ENCODE measurements at places on chromosomes 1 and 21. TPM values are rescaled to one million over a fixed set of nuclear protein-coding genes. Genes with fewer than 3 reads are reported as not detected.

CR1L gene
- not detected for polyA plus RNA-seq

CD1E gene
- polyA plus RNA-seq, result 0.32 TPM

CD46 gene
- 74.1 TPM for polyA plus RNA-seq

GFI1 gene
- 0.28 TPM for polyA plus RNA-seq

MIXL1 gene
- 0.62 TPM for polyA plus RNA-seq

ADGRB2 gene
- polyA plus RNA-seq, result 17.6 TPM

IGSF3 gene
- polyA plus RNA-seq, result 24.8 TPM

ATAD3C gene
- 0.90 TPM for polyA plus RNA-seq

GJB5 gene
- 0.39 TPM for polyA plus RNA-seq

FCRL6 gene
- not detected for polyA plus RNA-seq

RNU1-3 gene
- not detected for polyA plus RNA-seq

RIMKLA gene
- 1.1 TPM for polyA plus RNA-seq

SGIP1 gene
- polyA plus RNA-seq, result 2.0 TPM

ZFP69B gene
- 2.7 TPM for polyA plus RNA-seq

ERICH3 gene
- polyA plus RNA-seq, result 0.08 TPM

FLG2 gene
- polyA plus RNA-seq, result 0.12 TPM

SERPINC1 gene
- 0.12 TPM for polyA plus RNA-seq

PLA2G2C gene
- not detected for polyA plus RNA-seq

AADACL4 gene
- 0.13 TPM for polyA plus RNA-seq

- no peak for DNase-seq
Observed at GRCh38 chr1:238466459-238466858, 575.7 kb upstream of the ZP4 start.

GRCh38 chr1:41626616-41627375 is 142.3 kb upstream of the EDN2 start:
- DNase-seq, result no peak

DNA sequence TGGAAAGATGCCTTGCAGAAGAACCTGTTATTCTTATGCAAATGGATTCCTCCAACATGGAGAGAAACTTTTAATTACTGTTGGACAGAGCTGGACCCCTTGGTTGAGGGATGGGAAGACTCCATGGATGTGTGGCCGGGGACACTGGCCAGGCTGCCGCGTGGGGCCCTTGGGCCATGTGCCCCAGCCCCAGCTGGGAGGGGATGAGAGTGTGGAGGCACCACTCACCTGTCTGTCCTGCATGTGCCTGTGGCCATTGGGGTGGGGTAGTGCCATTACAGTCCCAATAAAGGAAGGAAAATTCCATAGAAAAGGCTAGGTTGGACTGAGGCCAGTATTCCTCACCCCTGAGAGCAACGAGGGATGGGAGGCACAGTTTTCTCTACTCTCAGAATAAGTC is 564.5 kb upstream of the PTBP2 start:
- DNase-seq, result no peak

DNA sequence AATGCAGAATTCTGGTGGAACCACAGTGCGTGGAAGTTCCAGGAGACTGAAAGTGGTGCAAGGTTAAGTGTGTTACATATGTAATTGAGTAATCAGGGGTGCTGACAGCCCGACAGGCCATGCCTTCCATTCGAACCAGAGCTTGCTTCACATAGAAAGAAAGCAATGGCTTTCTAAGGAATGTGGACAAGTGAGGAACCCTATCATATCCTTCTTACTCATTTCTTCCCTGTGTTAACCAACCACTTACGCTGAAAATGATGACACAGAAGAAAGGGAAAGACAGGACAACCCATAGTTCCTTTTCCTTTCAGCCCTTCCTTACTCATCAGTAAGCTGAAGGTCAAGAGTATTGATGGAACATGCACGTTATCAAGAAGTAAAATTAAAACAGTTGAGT is 48.1 kb upstream of the KCNA3 start:
- no peak for DNase-seq

DNA sequence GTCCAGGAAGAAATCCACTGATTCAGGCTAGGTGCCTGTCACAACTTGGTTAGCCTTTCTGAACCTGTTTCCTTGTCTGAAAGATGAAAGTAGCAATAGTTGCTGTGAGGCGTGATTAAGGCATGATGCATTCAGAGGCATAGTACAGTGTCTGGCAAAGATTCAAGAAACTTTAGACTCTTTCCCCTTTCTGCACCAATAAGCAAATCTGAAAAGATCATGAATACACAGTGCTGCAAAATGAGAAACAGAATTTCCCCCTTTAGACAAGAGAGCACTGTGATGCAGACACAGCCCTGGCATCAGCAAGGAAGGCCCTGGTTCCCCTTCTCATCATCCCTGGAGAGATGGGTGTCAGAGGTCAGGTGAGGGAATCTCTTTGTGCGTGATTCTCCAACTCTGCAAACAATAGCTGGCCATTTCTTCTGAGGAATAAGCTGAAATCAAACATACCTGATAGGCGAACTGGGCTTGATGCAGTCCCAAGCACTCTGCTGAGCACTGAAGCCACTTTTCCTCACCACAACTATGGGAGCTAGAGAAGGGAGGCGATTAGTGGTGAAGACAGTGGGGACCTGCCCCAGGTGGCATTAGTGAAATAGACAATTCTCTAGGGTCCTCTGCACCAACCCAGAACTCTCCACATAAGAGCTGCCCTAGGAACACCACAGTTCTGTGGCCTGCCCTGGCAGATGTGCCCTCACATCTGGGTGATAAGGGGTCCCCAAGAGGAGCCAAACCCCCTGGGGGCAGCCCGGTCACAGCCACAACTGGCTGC is 41.7 kb downstream of the ITPKB start:
- no peak for DNase-seq

- DNase-seq, result no peak
Observed at GRCh38 chr1:41322835-41323234, 38.4 kb upstream of the FOXO6 start.

DNA sequence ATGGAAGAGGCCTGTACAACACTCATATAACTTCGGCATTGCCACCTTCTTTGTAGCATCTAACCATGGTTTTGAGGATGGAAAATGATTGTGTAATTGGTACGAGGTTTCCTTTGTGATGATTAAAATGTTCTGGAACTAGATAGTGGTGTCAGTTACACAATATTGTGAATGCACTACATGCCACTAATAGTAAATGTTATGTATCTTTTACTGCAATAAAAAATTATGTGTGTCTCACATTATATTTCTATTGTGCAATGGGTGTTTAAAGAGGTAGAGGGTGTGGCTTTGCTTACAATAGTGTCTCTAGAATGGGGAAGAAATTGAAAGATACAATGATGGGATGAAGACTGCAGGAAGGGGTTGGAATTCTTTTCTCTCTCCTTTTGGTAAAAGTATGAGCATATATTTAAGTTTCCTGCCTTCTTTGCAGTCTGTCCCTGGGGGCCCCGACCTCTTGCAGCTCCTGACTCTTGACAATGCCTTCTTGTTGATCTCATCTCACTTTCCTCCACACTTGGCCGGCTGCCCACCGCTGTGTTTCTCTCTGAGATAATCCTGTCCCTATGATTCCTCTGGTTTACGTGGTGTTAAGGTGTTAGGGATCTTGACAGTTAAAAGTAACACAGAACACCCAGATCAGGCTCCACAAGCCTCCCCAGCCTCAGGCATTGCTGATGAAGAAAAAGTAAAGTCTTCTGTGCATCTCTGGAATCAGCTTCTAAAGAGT is 39.3 kb downstream of the MTARC1 start:
- DNase-seq, result no peak

DNA sequence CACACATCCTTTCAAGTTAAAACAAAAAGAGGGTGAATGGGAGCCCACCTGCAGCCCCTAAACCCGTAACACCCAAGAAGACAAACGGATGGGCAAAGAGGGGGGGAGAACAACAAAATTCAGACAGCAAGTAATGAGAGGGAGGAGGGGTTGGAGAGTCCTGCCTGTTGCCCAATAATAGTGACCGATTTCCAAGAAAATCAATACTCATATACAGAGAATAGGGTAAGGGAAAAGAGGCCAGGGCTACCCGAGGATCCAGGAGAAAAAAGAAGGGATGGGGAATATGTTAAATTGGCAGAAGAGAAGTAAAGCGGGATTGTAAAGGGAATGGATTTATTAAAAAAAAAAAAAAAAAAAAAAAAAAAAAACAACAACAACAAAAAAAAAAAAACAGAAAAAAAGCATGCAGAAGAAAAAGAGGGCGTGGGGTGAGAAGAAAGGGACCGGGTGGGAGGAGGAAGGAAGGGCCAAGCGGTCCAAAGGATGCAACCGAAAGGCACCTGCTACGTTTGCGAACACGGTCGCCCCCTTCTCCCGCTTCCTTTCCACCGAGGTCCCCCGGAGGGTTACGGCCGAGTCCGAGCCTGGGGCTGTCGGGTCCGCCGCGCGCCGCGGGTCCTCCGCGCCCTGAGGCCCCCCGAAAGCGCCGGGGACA is 930 bp downstream of the SLC30A10 start:
- no peak for DNase-seq

DNA sequence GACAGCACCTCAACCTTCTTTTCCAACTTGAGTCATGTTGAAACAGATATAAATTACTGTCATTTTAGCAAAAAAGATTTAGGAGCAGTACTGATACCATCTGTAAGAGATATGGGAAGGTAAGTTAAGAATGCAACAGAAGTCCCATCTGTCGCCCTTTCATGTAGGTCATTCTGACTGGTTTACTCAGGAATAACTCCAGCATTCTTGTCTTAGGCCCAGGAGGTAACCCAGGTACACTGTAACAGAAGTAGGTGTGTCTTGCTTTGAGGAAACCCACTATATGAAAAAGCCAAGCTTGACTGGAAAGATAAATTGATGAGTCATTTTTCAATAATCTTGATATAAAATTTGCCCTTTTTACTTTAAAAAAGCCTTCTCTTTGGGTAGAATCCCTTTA is 35.4 kb downstream of the PGM1 start:
- DNase-seq, result no peak

DNA sequence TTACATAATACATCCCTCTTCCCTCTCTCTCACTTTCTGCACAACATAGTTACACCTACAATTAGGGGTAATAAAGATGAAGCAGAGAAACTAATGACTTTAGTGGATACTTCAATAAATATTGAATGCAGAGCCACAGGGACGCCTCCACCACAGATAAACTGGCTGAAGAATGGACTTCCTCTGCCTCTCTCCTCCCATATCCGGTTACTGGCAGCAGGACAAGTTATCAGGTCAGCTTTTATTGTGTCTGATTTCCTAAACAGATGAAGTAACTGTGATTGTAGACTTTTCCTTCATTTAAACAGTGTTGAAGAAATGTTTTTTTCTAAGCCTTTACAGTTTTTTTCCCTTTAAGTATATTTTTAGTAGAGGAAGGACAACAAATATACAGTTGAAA is 281.6 kb downstream of the TPR start:
- no peak for DNase-seq

DNA sequence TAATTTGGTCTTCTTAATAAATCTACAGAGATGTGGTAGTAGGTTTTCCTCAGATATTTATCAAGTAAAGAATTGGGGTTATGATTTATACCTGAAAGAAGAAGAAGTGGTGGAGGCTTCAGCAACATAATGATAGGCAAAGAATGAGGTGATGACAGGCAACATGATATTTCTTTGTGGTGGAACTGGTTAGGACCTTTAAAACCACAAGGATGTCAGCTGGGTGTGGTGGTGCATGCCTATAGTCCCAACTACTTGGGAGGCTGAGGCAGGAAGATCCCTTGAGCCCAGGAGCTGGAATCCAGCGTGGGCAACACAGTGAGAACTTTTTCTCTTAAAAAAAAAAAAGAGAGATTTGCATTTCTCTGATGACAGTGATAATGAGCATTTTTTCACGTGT is 34.1 kb upstream of the COL11A1 start:
- DNase-seq, result no peak

- no peak for DNase-seq
Observed at GRCh38 chr1:198829944-198830343, 191.1 kb downstream of the PTPRC start.

- DNase-seq, result no peak
Observed at GRCh38 chr1:210648588-210649269, 320.0 kb downstream of the HHAT start.

GRCh38 chr1:55860798-55861519 is 645.8 kb upstream of the USP24 start:
- no peak for DNase-seq

- DNase-seq, result no peak
Observed at GRCh38 chr1:187621951-187622350, 793.2 kb downstream of the PLA2G4A start.

DNA sequence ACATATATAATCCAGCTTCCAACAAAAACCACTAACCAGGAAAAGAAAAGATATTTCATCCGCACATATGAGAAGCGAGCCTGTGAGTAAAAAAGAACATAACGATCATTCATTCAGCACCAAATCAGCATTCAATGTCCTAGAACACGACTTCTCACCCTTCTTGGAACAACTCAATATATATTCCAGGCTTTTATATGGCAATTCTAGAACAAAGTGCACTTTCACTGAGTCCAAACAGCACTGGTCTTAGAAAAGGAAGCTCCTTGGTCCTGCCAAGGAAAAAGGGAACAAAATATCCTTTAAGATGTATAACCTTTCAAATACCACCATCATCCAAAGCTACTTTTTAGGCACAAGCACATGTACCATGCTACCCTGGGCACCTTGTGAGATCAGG is 44.5 kb downstream of the RPL5 start:
- no peak for DNase-seq

GRCh38 chr1:224759135-224759534 is 143.0 kb downstream of the CNIH3 start:
- no peak for DNase-seq

- no peak for DNase-seq
Observed at GRCh38 chr1:187203257-187203656, 374.5 kb downstream of the PLA2G4A start.

GRCh38 chr1:112507921-112508277 is 866 bp upstream of the WNT2B start:
- no peak for DNase-seq

GRCh38 chr1:118862755-118863154 is 125.4 kb downstream of the TBX15 start:
- no peak for DNase-seq

DNA sequence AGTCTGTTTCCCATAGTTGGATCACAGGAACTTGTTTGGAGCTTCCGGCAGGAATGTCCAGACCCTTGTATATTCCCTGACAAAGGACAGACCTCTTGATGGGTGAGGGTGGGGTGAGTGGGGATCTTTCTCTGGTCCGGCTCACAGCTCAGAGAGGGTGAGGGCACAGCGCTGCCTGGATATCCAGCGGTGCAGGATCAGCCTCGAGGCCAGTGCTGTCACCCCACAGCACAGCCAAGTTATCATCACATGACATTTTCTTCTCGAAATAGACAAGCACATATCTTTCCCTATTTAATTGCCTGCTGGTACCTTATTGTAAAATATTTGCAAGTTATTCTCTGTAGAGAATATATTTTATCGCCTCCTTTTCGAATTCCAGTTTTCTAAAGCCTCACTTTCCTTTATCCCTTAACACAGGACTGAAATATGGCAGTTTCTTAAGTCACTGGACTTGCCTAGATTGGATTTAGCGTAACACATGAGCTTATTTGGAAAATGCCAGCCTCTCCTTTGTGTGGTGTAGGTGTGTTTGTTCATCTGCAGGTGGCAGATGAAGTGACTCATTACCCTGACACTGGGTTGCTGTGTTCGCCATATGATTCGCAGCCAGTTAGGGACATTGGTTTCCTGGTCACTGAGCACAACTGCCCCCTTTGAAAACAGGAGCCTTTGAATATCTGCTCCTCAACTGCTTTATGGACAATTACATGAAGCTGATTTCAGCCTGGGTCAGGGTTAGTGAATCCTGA is 21.4 kb downstream of the CLIC6 start:
- DNase-seq, result no peak

Data from hindlimb muscle (tissue), 1 donor.